ENCODE measurements at places on chromosomes 1 and 21. TPM values are rescaled to one million over a fixed set of nuclear protein-coding genes. Genes with fewer than 3 reads are reported as not detected.

Gene AXDND1
- 0.21 TPM for polyA plus RNA-seq

Gene PDPN
- polyA plus RNA-seq = 42.0 TPM

Gene CELA3A
- not detected for polyA plus RNA-seq

Gene GRHL3
- 12.8 TPM for polyA plus RNA-seq

Gene CNR2
- 0.16 TPM for polyA plus RNA-seq

Gene HMCN1
- polyA plus RNA-seq = 12.6 TPM

Gene HP1BP3
- polyA plus RNA-seq = 154 TPM

Gene KRTAP12-3
- not detected for polyA plus RNA-seq

Gene ANGPTL3
- 0.04 TPM for polyA plus RNA-seq

Gene GPR37L1
- polyA plus RNA-seq = 0.11 TPM

Gene CA6
- polyA plus RNA-seq = not detected

Gene WLS
- 100 TPM for polyA plus RNA-seq

Gene EPHA10
- not detected for polyA plus RNA-seq

Gene VWA1
- polyA plus RNA-seq = 37.0 TPM

Gene C8A
- polyA plus RNA-seq = not detected

Gene SPRR1B
- 8.2 TPM for polyA plus RNA-seq

Gene KLHL17
- 4.3 TPM for polyA plus RNA-seq

Gene RBM11
- polyA plus RNA-seq = not detected

Gene SPRR5
- polyA plus RNA-seq = not detected

Gene HCN3
- polyA plus RNA-seq = not detected

Gene NLRP3
- 1.1 TPM for polyA plus RNA-seq

Gene MATN1
- 1.0 TPM for polyA plus RNA-seq

Gene OLFML2B
- 62.2 TPM for polyA plus RNA-seq

Gene ALPL
- polyA plus RNA-seq = 4.8 TPM

Gene AMY1A
- polyA plus RNA-seq = 0.33 TPM

Gene SPRR2E
- polyA plus RNA-seq = not detected

Gene CREG1
- polyA plus RNA-seq = 32.0 TPM

Gene BMP8B
- polyA plus RNA-seq = 1.0 TPM

Gene CR1L
- polyA plus RNA-seq = not detected

Gene DEPDC1
- polyA plus RNA-seq = 12.4 TPM

Gene TMPRSS3
- not detected for polyA plus RNA-seq

Gene RUNX3
- 29.3 TPM for polyA plus RNA-seq

Gene SLFNL1
- not detected for polyA plus RNA-seq

Gene CCDC24
- polyA plus RNA-seq = 4.2 TPM

Gene CRABP2
- 300 TPM for polyA plus RNA-seq

Gene FAM3B
- 0.48 TPM for polyA plus RNA-seq

Gene CHI3L2
- not detected for polyA plus RNA-seq

Gene NUP210L
- not detected for polyA plus RNA-seq

Gene NECTIN4
- polyA plus RNA-seq = 10.3 TPM

Gene DENND2D
- polyA plus RNA-seq = 2.8 TPM

Gene CSMD2
- 0.56 TPM for polyA plus RNA-seq

Gene PLA2G4A
- 4.8 TPM for polyA plus RNA-seq

Gene ADAMTSL4
- polyA plus RNA-seq = 50.7 TPM

Gene PTPRU
- polyA plus RNA-seq = 15.0 TPM

Gene PADI4
- 5.1 TPM for polyA plus RNA-seq

Gene LRRC53
- polyA plus RNA-seq = not detected

Gene KRTAP21-3
- not detected for polyA plus RNA-seq

Gene F13B
- polyA plus RNA-seq = not detected

All from muscle of arm (tissue), 14 donors.